Fibroblast of skin of right quadriceps (primary cell): ENCODE measurements at places on chromosomes 6 and 20.

- DNase-seq, result no peak
These were observed 47.0 kb downstream of the BCAS1 start for GRCh38 chr20:54023406-54023805.

DNA sequence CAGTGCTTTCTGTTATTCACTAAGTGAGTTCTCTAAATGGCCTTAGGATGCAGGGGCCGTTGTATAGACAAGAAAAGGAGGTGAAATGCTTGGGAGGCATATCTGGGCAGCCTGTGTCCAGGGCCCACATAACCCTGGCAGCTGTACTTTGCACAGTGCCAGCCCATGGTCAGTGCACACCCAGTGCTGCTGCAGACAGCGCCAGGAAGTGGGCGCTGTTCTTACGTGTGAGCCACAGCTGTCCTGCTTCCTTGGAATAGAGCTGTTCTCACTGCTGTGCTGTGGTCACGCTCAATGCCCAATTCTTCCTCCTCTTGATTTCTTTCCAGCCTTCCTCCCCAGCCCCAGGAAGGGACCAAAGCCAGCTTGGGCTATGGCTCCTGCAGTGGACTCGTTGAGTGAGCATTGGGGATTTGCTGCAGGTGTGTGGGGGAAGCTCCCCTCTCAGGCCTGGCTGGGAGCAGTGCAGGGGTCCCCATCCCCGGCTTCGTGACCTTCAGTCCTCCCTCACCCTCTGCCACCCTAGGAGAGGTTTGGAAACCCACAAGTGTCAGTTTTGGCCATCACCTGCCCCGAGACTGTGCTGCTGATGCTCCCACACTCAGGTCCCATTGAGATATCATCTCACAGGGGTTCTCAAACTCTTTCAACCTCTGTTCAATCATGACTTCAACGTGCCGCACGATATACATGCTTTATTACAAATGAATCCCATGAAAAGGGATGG lies 246.8 kb upstream of the EXOC2 start:
- DNase-seq, result no peak

- DNase-seq, result no peak
These were observed 176.8 kb downstream of the VEGFA start for GRCh38 chr6:43946641-43947363.

GRCh38 chr6:14228571-14228970 lies 111.0 kb downstream of the CD83 start:
- peak; percentile 81 for DNase-seq

GRCh38 chr20:38061109-38061508 lies 27.6 kb downstream of the RPRD1B start:
- no peak for DNase-seq

DNA sequence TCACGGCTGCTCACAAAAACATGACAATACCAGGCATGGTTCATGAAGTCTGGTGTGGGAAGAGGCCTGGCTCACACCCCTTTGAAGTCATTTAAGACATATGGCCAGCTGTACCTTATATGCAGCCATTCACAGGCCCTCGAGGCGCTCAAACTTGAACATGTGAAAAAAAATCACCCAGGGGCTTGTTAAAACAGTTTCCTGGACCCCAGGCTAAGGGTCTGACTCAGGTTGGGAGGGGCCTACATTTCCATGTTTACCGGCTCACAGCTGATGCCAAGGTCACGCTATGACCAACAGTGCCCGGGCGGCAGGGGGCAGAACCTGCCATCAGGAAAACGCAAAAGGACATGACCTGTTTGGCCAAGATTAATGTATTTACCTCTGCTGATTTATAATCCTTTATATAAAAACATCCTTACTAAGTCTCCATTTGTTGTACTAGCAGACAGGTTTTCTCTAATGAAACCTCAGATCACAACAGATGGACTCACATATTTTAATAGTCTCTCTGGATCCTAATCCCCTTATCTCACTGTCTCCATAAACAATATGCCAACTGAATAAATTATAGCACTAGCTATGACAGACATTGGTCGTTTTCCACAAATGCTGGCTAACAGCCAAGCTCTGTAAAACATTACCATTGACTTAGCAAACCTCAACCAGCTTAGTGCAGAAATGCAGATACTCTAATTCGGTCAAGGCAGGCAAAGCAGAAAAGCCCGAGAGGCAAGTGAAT lies 19.9 kb downstream of the EZR start:
- DNase-seq, result peak; percentile 65

DNA sequence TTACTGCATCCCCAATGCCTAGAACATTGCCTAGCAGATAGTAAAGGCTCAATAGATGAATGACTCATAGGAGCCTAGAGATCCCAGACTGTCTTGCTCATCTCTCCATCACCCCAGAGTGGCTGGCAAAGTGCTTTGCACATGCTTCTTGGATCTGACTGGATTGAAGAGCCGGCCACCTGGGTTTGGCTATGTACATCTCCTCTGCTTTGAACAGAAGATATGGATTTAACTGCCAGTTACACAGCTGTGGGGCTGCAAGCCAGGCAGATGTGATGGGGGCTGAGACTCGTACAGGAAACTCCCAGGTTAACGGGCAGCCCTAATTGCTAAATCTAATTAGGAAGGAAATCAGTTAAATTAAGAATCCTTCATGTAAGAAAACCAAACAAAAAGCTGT lies 28.6 kb downstream of the MYLIP start:
- DNase-seq, result no peak

GRCh38 chr20:43444107-43444506 lies 13.6 kb upstream of the SRSF6 start:
- no peak for DNase-seq
